ENCODE measurements at places on chromosomes 4 and X.

DNA sequence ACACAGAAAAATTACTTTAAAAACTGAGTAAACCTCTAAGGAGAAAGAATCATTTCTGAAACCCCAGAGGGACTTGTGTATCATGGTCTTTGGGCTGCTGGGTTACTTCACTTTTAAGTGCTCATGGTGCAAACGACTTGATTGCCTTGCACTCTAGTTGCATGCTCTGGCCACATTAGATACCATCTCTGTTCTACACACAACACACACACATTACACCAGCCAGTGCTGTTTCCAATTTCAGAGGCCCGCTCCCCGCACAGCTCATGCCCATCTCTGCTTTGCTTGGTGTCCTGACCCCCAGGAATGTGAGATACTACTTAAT is 2.1 kb downstream of the PPP3CA start:
- no peak for DNase-seq

DNA sequence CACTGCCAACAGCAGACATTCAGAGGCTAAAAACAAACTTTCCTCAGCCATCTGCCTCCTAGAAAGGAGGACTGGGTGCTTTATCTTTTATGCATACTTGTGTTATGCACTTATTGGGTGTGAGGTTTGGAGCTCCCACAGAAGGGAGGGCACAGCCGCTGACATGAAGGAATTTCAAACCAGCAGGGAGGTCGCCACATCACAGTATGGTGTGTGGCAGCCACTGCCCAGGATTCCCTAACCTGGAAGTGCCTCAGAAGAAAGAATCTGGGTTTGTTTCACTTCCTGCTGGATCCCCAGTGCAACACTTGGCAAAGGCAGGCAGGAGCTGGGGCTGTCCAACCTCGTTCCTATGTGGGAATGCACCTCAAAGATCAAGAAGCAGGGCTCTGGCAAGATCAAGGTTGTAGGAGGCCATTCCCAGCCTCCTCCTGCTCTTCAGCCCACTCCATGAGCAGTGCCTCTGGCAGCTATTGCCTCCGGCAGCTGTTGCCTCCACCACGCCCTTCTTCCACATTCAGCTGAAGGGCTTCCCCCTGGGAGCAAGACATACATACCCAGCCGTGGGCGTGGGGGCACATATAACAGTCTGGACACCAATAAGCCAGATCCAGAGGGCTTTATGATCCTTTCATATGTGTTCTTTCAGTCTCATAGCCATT is 109.0 kb upstream of the MAMLD1 start:
- DNase-seq, result peak; percentile 29

DNA sequence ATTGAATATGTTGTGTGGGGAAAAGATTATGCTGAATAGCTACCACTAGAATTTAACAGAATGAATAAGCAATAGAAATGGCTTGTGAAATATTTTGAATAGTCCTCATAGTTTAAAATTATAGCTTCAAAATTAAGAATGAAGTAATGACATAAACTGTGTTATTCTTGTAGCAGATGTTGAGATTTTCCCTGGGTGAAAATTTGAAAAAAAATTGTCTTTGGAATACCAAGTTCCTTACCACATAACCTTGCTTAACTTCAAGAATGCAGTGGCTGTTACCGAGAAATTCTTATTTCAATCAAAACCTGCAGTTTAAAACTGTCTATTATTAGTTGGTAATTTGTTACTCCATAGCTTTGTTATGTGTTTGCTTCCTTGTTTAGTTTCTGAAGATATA is 1268.6 kb downstream of the RAPGEF2 start:
- no peak for DNase-seq

GRCh38 chrX:19040373-19040772 is 56.5 kb upstream of the PHKA2 start:
- no peak for DNase-seq

GRCh38 chr4:165540206-165540830 is 161.5 kb downstream of the CPE start:
- DNase-seq, result no peak

GRCh38 chr4:189232274-189232673 is 708.4 kb upstream of the FRG1 start:
- no peak for DNase-seq

- no peak for DNase-seq
Measured at GRCh38 chrX:6968231-6968630, 179.3 kb upstream of the STS start.

DNA sequence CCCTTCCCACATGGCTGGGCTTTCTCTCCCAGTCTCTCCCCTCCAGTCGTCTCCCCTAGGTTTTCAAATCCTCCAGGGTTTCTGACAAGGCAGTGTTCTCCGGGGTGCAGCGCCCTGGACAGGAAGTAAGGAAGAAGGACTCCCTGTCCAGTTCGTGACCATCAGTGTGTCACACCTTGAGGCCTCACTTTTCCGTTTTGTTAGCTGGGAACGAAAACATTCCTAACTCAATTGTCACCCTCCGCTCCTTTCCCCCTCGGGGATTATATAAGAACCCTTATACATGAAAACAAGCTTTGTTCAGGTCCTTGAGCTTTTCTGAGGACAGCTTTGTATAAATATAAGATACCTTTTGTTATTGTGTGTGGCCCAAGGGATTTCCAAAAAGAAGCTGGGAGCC is 92.1 kb downstream of the KDR start:
- DNase-seq, result no peak

- DNase-seq, result no peak
Measured at GRCh38 chr4:105150503-105150902, 3.8 kb downstream of the TET2 start.

GRCh38 chr4:48180234-48180633 is 46.2 kb upstream of the TXK start:
- no peak for DNase-seq

GRCh38 chr4:5865896-5866599 is 26.8 kb downstream of the CRMP1 start:
- DNase-seq, result no peak

DNA sequence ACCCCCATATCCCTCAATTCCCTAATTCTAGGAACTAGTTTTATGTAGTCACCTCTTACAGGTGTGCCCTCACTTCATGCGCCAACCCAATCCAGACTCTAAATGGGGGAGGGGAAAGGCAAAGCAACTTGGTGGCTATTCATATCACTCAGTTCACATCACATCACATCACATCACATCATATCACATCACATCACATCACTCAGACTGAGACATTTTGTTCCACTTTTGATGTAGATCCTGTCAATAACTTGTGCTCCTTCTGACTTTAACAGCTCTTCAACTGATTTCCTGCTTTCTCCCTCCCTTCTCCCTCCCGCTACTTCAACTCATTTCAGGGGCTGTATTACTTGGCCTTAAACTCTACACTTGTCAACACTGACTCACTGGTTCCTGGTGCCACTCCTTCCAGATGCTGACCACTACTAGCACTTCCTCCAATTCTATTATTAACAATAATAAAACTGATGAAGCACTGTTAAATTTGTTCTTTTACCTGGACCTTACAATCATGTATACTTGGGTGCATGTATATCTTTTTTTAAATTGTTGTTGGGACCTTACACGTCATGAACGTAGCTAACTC is 29.1 kb upstream of the PLS3 start:
- DNase-seq, result no peak

- no peak for DNase-seq
Measured at GRCh38 chr4:101835121-101835904, 44.8 kb downstream of the BANK1 start.

- no peak for DNase-seq
Measured at GRCh38 chr4:107828315-107829090, 3.8 kb downstream of the SGMS2 start.

DNA sequence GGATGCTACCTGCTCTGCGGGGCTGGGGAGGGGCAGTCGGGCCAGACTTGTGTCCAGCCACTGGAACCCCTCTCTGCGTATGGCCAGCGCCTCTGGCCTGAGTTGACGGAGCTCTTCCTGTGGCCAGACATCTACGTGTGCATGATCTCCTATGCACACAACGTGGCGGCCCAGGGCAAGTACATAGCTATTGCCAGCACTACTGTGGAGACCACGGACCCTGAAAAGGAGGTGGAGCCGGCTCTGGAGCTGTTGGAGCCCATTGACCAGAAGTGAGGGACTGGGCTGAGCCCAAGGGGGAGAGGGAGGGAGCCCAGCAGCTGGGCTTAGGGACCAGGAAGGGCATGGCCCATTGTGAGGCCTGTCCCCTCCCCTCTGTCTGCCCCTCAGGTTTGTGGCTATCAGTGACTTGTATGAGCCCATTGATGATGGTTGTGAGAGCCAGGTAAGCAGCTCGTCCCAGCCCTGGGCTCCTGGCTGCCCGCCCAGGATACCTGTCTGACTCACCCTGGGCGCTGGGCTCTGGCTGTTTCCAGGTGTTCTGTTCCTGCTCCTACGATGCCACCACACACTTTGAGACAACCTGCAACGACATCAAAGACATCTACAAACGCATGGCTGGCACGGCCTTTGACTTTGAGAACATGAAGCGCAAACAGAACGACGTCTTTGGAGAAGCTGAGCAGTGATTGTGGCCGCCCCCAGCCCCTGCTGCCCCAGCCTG is 1.8 kb upstream of the FAM50A start:
- no peak for DNase-seq

DNA sequence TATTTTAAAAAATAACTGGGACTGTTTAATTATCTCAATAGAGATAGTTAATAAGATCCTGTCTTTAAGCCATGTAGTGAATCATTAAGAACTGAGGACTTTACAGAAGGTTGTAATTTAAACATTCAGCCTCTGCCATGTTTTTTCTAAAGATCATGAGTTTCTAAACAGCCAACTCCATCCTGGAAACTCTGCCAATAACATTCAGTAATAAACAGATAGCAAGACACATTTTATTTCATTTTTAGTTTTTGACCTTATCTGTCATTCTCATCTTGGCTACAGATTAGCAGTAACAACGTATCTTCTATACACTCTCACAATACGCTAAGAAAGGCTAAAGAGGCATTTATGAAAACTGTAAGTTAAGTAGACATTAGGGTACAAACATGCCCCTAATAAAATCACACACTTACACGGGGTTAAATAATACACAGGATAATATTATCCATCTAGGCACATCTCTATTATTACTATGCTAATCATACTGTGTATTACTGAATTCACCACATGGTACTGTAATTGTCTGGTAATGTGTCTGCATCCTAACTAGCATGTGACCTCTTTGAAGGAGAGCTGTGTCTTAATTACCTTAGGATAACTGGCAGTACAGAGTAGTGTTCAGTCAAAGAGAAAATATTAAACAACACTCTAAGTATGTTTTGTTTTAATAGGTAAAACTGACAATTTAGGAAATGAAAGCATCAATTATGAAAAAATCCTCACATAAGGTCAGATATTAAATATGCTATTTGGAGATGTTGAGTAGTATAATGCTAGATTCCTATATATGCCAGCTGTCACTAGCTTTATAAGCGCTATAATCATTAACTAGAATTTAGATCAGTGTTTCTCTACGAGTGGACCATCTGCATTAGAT is 122.4 kb upstream of the NAP1L5 start:
- DNase-seq, result no peak

DNA sequence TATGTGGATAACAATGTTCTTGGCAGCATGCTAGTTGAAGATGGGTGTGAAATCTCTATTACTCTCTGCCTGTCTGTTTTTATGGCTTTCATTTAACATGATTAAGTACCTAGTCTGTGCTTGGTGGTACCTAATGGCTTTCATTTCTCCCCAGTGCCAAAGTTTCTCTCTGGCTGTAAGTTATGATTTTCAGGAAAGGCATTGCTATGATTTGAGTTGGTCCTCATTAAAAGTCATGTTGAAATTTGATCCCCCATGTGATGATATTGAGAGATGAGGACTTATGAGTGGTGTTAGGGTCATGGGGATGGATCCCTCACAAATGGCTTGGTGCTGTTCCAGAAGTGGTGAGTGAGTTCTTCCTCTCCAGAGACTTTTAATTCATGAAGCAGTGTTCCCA is 162.4 kb upstream of the IL15 start:
- no peak for DNase-seq

GRCh38 chrX:33190016-33190415 is 21.3 kb downstream of the DMD start:
- no peak for DNase-seq

DNA sequence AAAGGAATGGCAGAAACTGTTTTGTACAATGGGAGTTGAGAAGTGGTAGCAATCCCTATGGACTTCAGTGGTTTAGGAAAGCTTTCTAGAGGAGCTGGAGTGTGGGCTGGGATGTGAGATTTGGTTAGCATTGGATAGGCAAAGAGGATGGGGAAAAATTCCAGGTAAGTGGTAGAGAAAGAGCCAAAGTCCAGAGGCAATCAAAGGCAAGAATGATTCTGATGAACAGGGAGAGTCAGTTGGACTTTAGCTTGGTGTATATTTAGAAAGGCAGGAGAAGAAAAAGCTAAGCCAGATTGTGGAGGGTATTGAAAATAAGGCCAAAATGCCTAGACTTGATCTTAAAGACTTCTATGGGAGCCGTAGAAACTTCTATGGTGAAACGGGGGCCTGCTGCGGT is 3.7 kb upstream of the VSIG4 start:
- no peak for DNase-seq

- DNase-seq, result no peak
Measured at GRCh38 chr4:52665592-52665991, 6.5 kb upstream of the USP46 start.

DNA sequence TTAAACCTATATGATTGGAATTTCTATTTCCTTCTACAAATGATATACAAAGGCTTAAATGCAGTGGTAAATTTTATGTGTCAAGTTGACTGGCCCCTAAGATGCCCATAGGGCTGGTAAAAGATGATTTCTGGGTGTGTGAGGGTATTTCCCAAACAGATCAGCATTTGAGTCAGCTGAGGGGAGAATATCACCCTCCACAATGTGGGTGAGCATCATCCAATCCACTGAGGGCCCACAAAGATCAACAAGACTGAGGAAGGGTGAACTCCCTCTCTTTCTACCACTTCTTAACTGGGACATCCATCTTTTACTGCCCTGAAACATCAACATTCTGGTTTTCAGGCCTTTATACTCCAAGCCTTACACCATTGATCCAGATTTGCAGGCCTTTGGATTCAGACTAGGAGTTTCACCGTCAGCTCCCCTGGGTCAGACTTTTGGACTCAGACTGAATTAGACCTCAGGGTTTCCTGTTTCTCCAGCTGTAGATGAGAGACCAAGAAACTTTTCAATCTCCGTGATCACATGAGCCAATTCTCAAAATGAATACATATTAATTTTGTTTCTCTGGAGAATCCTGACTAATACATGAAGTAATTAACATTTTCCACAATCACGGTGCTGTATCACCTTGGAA is 1020.7 kb upstream of the SLIT2 start:
- no peak for DNase-seq

- DNase-seq, result no peak
Measured at GRCh38 chr4:10977534-10977933, 293.0 kb upstream of the CLNK start.

- DNase-seq, result no peak
Measured at GRCh38 chrX:23811108-23811651, 28.2 kb downstream of the SAT1 start.

DNA sequence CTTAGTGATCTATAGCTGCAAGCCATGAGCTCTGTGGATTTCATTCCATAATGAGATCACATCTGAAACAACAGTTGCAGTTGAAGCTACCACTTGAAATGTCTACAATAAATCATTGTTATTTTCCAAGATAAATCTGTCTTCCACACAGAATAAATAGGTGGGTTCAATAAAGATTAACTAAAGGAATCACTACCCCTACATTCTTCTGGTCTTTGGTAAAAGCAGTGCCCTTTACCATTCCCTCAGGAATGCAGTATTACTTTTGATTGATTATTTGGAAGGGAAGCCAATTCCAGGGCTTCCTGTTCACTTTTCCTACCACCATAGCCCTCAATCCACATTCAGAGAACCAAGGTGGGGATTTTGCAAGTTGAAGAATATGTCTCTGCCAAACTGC is 38.9 kb upstream of the MAP9 start:
- DNase-seq, result no peak
